IMR-90 (cell line): ENCODE measurements at places on chromosomes 5 and 9. TPM values are rescaled to one million over a fixed set of nuclear protein-coding genes. Genes with fewer than 3 reads are reported as not detected.
A peak's percentile ranks its signal among the peaks of the same experiment; 100 is the strongest.

DNA sequence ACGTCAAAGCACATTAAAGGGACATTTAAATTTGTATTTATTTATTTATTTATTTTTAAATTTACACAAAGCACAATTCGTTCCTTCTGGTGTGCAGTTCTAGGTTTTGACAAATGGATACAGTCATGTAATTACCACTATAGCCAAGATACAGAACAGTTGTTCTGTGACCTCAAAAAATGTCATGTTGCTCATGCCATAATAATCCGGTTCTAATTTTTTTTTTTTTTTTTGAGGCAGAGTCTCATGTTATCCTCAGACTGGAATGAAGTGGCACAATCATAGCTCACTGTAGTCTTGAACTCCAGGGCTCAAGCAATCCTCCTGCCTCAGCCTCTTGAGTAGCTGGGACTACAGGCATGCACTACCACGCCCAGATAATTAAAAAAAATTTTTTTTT, 7.8 kb downstream of the IGFBPL1 start:
- DNase-seq = no peak
- no peak overlapping the region for H3K27ac ChIP-seq
- no peaks in the 10 kb centered on the region for H3K4me1 ChIP-seq

DNA sequence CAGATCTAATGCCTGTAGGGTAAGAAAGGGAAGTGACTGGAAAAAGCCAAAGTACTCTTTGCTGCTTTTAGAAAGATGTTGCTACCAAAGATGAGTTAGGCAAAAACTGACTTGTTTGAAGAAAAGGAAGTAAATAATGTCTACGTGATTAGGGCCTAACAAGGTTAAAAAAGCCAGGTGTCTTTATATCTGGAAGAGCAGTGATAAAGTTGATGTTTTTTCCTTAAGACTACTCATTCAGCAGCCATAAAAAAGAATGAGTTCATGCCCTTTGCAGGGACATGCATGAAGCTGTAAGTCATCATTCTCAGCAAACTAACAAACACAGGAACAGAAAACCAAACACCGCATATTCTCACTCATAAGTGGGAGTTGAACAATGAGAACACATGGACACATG, 13.5 kb upstream of the AMACR start:
- no peaks in the 10 kb centered on the region for H3K27me3 ChIP-seq
- no peak for DNase-seq
- no peak overlapping the region for H3K4me3 ChIP-seq
- H3K36me3 ChIP-seq = no peaks in the 10 kb centered on the region
- no peak overlapping the region for H3K27ac ChIP-seq

DNA sequence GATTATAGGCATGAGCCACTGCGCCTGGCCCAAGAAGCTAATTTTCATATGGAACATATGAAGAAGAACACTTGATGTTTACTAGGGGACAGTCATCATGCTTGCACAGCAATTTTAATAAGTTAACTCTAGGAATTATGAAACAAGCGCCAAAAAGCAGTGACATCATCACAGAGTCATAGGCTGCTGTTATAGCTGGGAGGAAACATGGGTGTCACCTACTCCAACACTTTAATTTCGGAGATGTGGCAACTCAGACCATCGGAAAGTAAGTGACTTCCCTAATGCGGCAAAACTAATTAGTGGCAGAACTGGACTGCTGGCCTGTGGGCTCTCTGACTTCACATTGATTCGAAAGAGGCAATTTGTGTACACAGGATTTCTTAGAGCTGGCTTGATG, 38.1 kb upstream of the EQTN start:
- H3K4me1 ChIP-seq = no peaks in the 10 kb centered on the region; the same call in 1 of the 2 replicates
- no peaks in the 10 kb centered on the region for H3K36me3 ChIP-seq
- no peak for DNase-seq
- H3K27ac ChIP-seq = no peak overlapping the region

Gene CLIC3
- 0.18 and 0.28 TPM in 2 replicates for total RNA-seq

GRCh38 chr5:171024084-171024483, 162.3 kb downstream of the RANBP17 start:
- no peaks in the 10 kb centered on the region for H3K27me3 ChIP-seq
- no peak overlapping the region for H3K4me3 ChIP-seq
- H3K4me1 ChIP-seq = no peaks in the 10 kb centered on the region
- DNase-seq = no peak

Gene CNTNAP3
- 0.90 and 1.1 TPM in 2 replicates for total RNA-seq

- DNase-seq = no peak
- no peak overlapping the region for H3K4me3 ChIP-seq
- no peak overlapping the region for H3K27ac ChIP-seq
Measured at GRCh38 chr9:5642170-5642569, 13.3 kb downstream of the RIC1 start.

DNA sequence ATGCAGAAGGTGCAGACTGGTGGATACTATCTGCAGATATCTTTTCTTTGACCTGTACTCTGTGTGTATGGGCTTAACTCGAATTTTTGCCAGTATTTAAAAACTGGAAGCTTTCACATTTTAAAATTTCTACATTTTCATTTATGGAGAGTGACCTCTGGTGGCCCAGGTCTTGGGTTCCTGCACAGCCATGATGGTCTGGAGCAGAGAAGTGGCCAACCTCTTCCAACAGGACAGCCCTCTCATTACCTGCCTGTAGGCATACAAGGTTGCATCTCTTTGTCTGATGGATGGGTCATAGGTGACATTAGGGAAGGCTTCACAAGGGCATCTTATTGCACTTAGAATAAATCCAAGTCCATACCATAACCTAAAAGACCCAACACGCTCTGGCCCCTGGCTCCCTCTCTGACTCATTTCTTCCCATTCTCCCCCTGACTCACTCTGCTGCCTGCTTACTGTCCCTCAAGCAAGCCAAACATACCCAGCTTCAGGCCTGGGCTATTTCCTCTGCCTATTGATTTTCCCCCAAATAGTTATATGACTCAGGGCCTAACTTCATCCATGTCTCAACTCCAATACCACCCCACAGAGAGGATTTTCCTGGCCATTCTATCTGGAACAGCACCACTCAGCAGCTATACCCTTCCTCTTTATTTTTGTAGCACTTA, 113.3 kb upstream of the SLC1A3 start:
- peak; percentile 38 for DNase-seq
- H3K27ac ChIP-seq = no peak overlapping the region
- H3K4me1 ChIP-seq = peaks cover 4% of the 10 kb centered on the region; the same call in 1 of the 2 replicates
- no peaks in the 10 kb centered on the region for H3K36me3 ChIP-seq

Gene HAVCR2
- under 0.01 TPM in 2 replicates for total RNA-seq

DNA sequence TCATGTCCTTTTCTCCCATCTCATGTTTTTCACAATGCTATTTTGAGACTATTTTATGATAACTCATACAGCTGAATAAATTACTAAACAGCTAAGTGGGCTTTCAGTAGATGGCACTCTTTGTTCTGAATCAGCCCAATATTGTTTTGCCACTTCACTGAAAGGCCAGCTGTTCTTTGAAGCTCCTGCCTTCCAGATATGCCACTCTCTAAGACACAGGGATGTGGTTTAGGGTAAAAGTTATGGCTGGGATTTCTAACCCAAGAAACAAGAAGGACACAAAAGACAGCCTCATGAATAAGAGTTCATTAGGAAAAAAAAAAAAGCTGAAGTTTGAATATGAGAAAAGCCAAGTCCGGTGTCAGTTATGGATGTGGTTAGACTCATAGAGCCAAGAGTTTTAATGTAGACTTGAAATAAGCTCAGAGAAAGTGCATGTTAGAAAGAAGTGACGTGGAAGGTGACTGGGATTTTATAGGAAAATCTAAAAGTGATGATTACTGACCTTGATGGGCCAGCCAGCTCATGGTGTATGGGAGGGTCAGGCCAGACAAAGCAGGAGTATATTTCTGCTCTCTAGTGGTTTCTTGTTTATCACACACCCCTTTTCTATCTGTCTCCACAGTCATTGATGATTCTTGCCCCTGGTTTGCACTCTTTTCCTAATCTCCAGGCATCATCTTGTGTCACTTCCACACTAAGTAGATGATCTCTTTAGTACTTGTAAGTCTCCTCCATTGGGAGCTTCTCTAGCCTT, 488.5 kb downstream of the NR2F1-AS1 start:
- H3K4me3 ChIP-seq = no peak overlapping the region
- H3K36me3 ChIP-seq = no peaks in the 10 kb centered on the region
- H3K4me1 ChIP-seq = peaks cover 2% of the 10 kb centered on the region; the same call in 1 of the 2 replicates
- peak; percentile 47 for DNase-seq

- DNase-seq = no peak
- H3K4me3 ChIP-seq = no peak overlapping the region
- H3K27ac ChIP-seq = no peak overlapping the region
- H3K4me1 ChIP-seq = no peaks in the 10 kb centered on the region
- H3K27me3 ChIP-seq = no peaks in the 10 kb centered on the region; the same call in none of the 2 replicates
Measured at GRCh38 chr9:68898781-68899439, 115.0 kb downstream of the PRKACG start.

DNA sequence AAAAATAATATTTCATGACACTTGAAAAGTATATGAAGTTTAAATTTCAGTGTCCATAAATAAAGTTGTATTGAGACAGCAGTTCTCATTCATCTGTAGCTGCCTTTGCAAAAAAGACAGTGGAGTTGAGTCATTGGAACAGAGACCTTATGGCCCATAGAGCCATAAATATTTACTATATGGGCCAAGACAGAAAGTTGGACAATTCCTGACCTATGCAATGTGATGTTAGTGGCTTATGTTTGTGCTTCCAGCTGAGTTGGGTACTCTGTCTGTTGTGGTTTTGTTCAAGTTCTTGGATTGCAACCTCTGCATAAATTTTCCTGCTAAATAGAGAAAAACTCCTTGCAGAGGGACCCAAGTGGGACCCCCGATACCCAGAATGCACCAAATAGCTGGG, 69.8 kb downstream of the KCNIP1 start:
- no peaks in the 10 kb centered on the region for H3K36me3 ChIP-seq
- H3K4me3 ChIP-seq = no peak overlapping the region
- H3K27me3 ChIP-seq = no peaks in the 10 kb centered on the region; the same call in none of the 2 replicates
- no peaks in the 10 kb centered on the region for H3K4me1 ChIP-seq
